ENCODE measurements at places on chromosomes 2 and 18.

DNA sequence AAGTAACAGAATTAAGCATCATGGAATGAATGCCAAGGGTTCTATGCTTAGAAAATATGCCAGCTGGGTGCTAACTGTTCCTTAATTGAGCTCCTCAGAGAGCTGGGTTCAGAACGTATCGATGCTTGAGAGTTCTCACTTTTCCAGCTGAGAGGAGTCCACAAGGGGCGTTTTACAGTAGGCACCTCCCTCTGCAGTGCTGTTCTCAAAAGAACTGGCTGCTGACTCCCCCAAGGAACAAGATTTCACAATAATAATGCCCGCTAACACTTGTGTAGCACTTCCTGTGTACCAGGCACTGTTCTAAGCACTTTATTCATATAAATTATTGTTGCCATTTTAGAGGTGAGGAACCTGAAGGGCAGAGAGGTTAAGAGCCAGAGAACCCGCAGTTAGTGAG lies 18.1 kb upstream of the TMEM237 start:
- DNase-seq = no peak

DNA sequence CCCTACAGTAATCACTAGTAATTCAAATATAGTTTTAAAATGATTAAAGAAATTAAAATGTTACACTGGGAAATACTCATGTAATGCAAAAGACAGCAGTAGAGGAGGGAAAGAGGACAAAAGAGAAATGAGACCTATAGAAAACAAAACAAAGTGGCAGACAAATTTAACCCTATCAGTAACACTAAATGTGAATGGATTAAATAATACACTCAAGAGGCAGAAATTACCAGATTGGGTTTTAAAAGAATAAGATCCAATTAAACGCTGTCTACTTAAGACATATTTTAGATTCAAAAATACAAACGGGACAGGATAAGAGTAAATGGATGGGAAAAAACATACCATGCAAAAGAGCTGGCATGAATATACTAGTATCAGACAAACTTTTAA lies 17.0 kb downstream of the TLK1 start:
- no peak for DNase-seq

DNA sequence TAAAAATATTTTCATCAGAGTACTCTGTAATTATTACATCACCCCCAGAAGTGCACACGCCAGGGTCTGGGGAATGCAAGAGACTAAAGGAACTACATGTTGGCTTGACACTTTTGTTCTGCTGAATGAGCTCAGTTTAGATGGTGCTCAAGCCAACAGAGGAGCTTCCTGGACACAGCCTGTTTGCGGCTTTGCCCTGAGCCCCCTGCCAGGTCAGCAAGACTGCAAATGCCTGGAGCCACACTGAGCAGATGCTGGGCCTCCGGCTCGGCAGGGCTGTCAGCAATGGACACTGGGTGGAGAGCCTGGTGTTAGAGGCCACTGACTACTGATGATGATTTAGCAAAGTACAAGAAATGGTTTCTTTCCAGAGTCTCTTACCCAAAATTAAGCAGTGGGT lies 31.9 kb downstream of the PTPN18 start:
- DNase-seq = no peak

GRCh38 chr2:61443342-61444041 lies 27.4 kb downstream of the USP34 start:
- no peak for DNase-seq

DNA sequence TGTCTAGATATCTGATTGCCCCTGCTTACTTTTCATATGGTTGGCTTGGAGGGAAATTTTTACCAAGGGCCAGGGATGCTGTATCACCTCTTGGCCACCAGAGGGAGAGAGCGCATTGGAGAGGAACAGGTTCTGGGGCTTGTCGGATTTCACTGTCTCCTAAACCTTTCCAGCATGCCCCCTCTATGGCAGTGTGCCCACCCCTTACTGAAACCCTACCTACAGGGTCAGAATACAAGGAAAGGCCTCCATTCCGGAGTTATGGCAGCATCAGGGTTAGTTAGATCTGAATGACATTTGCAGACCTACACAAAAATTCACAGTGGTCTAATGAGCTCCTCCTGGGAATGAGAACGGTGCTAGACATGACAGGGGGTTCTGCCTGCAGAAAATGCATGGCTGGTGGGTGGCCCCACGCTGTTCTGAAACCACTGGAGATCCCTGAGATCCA lies 5.8 kb downstream of the SLC14A2 start:
- DNase-seq = peak; percentile 34
